ENCODE measurements at places on chromosomes 7 and 10. TPM values are rescaled to one million over a fixed set of nuclear protein-coding genes. Genes with fewer than 3 reads are reported as not detected.

FKBP14 gene
- 2.9 TPM for total RNA-seq

- no peak for DNase-seq
These were observed 71.8 kb upstream of the STEAP1B start for GRCh38 chr7:22571766-22572165.

ANKRD2 gene
- total RNA-seq = 19.4 TPM

DNA sequence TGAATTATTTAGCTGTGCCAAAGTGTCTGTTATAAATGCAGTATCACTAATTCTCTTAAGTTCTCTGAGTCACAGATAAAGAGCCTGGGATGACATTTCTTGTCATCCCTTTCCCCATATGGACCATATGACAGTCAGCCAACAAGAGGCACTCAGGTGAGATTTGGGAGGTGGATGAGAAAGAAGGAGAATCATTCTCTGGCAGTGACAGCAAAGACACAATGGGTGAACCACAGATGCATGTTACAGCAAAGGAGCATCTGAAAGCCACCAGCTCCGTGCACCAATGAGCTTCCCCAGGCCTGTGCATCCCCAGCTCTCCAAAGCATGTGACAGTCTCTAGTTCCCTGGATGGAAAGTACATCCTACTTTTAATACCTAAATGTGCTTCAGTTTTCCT, 10.8 kb downstream of the GIMAP6 start:
- no peak for DNase-seq

GRCh38 chr10:3413937-3414666, 241.5 kb upstream of the PITRM1 start:
- DNase-seq = no peak

CFTR gene
- total RNA-seq = not detected

DNA sequence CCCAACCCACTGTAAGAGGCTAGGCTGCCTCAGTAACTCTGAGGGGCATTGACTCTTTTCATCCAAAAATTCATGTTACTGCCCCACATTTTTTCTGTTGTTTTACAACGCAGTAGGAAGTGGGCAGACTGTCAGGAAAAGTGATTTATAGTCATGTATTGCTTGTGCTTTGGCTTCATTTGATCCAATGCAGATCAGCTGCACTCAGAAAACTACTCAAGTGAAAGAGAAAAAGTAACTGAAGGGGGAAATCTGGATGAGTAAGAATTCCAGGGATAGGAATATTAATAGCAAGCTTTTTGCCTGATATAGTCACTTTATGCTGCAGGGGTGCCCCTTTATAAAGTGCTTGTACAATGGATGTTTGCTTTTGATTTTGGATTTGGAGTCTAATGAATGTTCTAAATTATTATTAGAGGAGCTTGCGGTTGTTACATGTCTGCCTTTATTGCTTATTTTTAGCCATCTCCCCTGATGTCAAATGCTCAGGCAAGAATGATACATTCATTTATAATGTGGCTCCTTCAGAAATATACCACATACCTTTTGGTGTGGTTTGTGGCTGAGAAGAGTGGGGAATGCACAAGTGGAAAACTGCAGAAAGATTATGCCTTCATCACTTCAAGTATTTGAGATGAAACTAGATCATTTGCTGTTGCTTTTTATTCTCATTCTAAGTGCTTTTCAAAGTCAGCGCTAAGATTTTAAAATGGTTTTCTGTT, 86.1 kb downstream of the EGFR start:
- no peak for DNase-seq

AKR1D1 gene
- total RNA-seq = not detected

GRCh38 chr7:116591202-116592040, 66.6 kb downstream of the CAV1 start:
- DNase-seq = peak; percentile 57

GRCh38 chr10:80938903-80939302, 401.2 kb downstream of the SH2D4B start:
- no peak for DNase-seq

GRCh38 chr7:57426629-57427003, 23.4 kb upstream of the ZNF716 start:
- DNase-seq = no peak

- DNase-seq = no peak
These were observed 58.7 kb upstream of the COMTD1 start for GRCh38 chr10:75294518-75294865.

DNA sequence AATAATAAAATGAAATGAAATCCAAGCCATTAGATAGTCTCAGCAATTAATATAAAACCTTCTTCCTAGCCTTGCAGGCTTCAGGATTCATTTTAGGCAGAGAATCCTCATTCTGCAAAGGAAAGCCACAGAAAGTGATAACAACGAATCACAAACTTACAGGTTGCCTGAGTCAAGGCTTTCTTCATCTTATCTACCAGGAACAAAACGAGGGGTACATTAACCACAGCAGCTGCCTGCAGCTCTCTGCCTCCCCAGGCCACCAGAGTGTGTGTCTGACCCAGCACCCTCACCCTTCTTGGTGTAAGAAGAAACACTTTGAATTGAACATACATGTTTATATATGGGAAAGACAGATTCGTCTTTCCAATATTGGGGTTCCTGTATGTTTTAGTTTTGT, 12.5 kb upstream of the TNS3 start:
- DNase-seq = no peak

- DNase-seq = no peak
These were observed 9.5 kb downstream of the LMOD2 start for GRCh38 chr7:123665157-123665556.

DNA sequence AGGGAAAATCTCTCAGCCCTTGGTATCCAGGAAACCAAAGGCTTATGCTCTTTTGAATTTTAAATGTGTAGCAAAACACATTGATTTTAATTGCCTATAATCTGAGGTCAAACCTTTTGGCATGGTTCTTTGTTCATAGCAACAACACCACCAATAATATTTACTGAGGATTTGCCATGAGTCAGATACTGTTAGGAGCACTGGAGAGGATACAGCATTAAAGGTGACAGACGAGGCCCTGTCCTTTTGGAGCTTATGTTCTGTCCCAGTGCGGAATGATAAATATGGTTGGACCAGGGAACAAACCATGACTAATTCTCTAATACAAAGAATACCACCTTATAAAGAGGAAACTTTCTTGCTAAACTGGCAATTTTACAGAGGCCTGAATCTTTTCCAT, 176.6 kb downstream of the CTNNA3 start:
- peak; percentile 13 for DNase-seq

DNA sequence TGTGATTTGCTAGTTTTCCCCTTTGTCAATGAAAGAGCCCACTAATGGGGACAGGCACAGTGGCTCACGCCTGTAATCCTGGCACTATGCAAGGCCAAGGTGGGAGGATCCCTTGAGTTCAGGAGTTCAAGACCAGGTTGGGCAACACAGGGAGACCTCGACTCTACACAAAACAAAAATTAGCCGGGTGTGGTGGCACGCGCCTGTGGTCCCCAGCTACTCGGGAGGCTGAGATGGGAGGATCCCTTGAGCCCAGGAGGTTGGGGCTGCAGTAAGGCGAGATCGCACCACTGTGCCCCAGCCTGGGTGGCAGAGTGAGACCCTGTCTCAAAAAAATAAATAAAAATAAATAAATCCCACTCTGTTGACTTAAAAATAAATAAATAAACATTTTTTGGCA, 5.1 kb downstream of the WIPI2 start:
- DNase-seq = no peak

ATOH7 gene
- total RNA-seq = not detected

- DNase-seq = peak; percentile 47
These were observed 45.6 kb upstream of the SCIN start for GRCh38 chr7:12524794-12525386.

DNA sequence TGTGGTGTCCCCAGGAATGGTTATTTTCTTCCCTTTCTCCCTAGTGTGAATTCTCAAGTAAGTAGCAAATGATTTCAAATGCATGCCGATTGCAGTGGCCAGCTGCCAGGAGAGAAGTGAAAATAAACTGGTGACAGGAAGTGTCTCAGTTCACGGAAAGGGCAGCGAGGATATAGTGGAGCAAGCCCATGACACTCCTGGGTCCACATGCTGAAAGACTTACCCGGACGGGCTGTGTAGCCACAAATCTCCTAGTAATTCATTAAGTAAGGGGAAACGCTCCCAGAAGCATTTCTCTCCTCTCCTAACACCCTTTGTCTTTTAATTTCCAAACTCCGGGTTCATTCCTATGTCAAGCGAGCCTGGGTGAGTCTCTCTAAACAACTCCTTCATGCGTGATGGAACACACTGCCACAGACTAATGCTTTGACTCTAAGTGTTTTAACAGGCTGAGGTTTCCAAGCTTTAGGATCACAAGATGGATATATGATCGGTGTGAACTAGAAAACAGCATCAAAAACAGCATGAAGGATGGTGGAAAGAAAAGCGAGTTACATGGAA, 125.6 kb downstream of the CYP26A1 start:
- DNase-seq = peak; percentile 97

SHH gene
- total RNA-seq = 8.7 TPM

GRCh38 chr10:78115135-78115853, 81.6 kb downstream of the RPS24 start:
- no peak for DNase-seq

DNA sequence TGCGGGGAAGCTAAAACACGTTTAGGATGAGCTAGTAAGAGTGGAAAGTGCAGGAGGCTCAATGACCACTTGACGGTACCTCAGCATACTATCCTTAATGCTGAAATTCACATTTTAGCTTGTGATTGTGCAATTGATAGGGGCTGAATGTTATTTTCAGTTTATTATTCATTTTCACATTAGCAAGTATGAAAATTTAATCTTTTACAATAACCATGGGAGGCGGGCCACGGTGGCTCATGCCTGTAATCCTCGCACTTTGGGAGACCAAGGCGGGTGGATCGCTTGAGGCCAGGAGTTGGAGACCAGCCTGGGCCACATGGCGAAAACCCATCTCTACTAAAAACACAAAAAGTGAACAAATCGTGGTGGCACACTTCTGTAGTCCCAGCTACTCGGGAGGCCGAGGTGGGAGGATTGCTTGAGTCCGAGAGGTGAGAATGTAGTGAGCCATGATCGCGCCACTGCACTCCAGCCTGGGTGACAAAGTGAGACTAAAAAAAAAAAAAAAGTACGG, 22.0 kb upstream of the ANLN start:
- no peak for DNase-seq

CTNNA3 gene
- total RNA-seq = not detected
